A549 treated with CORT108297 at 1 μM for 4 hours (cell line): ENCODE measurements at places on chromosomes 11 and 22. TPM values are rescaled to one million over a fixed set of nuclear protein-coding genes. Genes with fewer than 3 reads are reported as not detected.

GPR83 gene
- total RNA-seq = 0.03 to 0.08 TPM (median 0.05 TPM) in 5 replicates

RAC2 gene
- 0.11 to 0.27 TPM (median 0.22 TPM) in 5 replicates for total RNA-seq

TMEM191B gene
- 1.1 to 2.2 TPM (median 1.4 TPM) in 5 replicates for total RNA-seq

AP5B1 gene
- 7.6 to 13.5 TPM (median 11.9 TPM) in 5 replicates for total RNA-seq

CSF2RB gene
- total RNA-seq = not detected in 5 replicates
